Suprapubic skin (tissue), 4 donors: ENCODE measurements at places on chromosomes 11 and 22. TPM values are rescaled to one million over a fixed set of nuclear protein-coding genes. Genes with fewer than 3 reads are reported as not detected.

DNA sequence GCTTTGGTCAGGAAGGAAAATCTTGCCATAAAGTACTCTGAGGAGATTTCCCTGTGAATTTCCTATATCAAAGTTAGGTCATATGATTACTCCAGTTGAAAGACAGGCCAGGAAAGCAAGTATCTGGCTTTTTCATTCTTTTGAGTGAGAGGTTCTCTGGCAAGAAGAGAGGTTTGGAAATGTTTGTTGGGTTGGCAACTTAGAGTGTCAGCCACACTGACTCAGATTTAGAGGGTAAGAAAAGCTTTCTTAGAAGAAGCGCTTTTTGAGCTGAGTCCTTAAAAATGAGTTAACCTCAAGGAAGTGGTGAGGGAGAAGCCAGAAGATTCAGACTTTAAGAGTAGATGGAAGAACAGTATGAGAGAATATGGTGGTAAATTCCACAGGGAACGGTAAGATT lies 86.1 kb upstream of the BDNF start:
- DNase-seq: no peak

- DNase-seq: no peak
Observed at GRCh38 chr11:62000539-62001446, 33.4 kb upstream of the FTH1 start.

FAM180B gene
- total RNA-seq: 0.72 TPM

GRCh38 chr11:122665861-122666260 lies 10.3 kb downstream of the UBASH3B start:
- DNase-seq: no peak

DNA sequence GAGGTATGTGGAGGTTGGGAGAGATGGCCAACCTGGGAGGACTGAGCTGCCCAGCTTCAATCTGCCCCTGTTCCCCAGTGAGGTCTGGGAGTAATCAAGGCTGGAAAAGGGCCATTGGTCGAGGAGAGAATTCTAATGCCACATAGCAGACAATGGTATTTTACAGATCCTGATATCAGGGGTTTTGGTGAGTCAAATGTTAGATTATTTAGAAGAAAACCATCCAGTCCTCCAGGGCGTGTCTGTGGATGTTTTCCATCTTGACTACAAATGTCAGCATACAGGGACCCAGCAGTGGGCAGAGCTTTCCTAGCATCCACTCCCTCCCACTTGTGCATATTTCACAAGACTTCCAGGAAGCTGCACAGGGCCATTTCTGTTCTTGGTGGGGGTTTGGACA lies 107.9 kb downstream of the SCN3B start:
- DNase-seq: no peak

DNA sequence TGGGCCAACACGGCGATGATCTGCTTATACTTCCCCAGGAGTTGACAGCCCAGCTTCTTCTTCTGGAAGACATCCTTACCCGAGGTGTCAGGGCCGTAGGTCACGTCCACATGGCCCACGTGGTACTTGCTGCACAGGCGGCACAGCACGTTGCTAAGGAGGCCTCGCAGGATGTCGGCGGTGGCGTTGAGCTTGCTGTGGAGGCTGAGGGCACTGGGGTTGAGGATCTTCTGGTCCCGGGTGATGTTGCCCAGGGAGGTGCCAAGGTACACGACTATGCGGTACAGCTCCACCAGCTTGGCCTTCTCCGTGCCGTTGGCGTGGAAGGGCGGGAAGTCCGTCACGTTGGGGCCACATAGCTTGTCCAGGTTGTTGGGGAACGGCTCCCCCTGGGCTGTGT lies 2.9 kb downstream of the LIF start:
- no peak for DNase-seq

C11orf91 gene
- not detected for total RNA-seq

DNA sequence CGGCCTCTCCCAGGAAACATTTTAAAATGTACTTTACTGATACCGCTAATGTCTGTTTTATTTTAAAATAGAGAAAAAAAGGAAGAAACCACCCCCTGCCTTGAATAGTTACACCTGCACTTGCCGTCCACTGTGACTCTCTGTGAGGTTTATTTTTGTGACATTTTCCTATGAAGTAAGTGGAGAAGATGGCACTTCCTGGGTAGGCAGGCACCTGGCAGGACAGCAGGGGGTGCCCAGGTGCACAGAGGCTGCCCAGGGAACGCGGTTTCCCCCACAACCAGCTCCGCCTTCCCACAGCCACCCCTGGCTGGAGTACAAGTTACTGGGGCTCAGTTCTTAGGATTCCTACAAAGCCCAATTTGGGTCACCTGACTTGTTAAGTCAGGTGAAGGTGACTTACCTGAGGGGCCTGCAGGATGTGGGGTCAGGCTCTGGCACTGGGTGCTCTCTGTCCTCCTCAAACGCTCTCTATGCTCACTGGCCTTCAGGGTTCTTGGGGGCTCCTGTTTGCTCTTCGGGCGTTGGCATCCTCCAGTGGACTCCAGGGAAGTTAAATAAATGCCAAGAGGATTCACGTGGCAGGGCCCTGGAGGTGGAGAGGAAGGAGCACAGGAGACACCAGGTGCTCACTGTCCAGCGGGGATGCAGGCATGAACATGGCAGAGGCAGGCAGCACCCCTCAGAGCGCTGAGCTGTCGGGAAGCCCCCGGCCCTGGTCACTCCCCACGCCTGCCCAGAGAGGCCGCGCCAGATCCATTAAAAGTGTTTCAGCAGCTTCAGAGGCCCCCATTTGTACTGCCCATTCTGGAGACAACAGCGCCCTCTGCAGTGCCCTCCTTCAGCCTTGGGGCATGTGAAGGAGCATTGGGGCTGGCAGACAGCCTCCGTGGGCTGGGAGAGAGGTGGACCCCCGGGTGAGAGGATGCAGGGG lies 1021.2 kb downstream of the TBC1D22A start:
- no peak for DNase-seq

- DNase-seq: no peak
Observed at GRCh38 chr22:43404673-43405385, 7.0 kb upstream of the MPPED1 start.

DNA sequence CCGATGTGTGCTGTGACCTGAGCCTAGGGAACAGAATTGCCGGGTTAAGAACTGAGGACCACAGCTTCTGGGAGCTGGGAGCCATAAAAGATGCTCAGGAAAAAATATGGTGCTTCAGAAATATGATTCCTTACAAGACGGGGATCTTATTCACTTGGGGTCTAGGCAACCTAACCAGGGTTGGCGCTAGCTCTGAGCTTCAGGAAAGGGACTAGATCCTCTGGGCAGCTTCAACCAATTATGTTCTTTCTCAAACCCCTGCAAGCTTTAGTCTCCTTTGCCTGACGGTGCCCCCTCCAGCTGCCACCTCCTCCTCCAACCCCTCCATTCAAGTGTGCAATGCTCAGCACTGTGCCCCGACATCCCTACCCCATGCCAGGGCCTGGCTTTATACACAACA lies 634.1 kb upstream of the CADM1 start:
- DNase-seq: no peak
